ENCODE measurements at places on chromosomes 6 and 20. TPM values are rescaled to one million over a fixed set of nuclear protein-coding genes. Genes with fewer than 3 reads are reported as not detected.
A peak's percentile ranks its signal among the peaks of the same experiment; 100 is the strongest.

DNA sequence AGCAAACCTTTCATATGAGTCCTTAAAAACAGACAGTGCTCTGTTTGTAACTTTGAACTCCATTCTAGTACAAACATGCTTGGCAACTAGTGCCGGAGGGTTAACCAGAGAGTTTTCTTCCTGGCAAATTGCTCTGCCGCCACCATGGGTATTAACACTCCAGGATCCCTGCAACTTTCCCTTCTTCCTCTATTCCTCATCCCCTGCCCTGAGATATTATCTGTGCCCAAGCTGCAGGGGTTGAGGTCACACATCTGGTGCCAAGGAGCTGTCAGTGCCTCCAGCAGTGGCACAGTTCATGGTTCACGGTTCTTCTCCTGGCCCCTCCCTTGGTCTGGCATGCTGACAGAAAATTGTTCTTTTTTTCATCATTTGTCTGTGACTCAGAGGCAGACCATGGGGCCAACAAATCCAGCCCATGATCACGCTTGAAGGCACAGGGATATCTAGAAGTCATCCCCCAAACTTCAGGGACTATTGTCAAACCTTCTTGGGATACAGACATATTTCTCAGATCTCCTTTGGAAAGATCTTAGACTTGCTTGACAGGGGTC, 77.5 kb downstream of the ATXN1 start:
- H3K27me3 ChIP-seq, result no peaks in the 10 kb centered on the region
- H3K36me3 ChIP-seq, result peaks cover 2% of the 10 kb centered on the region
- no peak overlapping the region for H3K4me3 ChIP-seq
- H3K27ac ChIP-seq, result no peak overlapping the region
- H3K4me1 ChIP-seq, result peaks cover 15% of the 10 kb centered on the region
- DNase-seq, result no peak

DNA sequence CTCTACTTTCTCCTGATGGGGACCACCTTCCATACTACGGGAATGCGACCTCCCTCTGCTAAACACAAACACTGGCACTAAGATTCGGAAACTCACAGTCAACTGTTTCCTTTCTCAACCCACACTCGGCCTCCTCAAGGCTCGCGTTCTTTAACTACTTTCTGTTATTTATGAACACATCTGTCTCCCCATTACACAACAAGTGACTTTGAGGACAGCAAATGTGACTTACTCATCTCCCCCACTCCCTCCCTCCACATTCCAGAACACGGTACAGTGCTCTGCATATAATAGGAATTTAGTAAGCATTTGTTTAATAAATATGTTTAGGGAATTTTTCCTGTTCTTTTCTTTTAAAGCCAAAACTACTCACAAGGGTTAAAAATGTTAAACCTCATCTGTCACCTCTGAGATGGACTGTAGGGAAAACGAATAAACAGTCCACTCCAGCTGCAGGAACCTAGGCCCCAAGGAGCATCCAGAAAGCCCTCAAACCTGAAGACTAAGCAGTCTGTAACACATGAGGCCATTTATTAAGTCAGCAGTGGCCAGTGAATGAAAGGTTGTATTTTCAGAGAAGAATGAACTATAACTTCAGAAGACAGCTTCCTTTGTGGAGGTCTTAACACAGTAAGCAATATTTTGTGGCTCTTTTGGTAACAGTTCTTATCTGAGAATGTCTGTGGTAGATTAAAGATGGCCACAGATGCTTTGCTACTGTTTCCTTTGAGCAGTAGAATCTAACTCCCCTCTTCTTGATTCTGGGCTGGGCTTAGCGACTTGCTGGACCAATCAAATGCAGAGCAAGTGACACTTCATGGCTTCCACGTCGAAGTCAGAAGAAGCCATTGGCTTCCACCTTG, 209.6 kb upstream of the DTNBP1 start:
- H3K27ac ChIP-seq, result no peak overlapping the region
- H3K27me3 ChIP-seq, result no peaks in the 10 kb centered on the region
- DNase-seq, result no peak
- H3K36me3 ChIP-seq, result no peaks in the 10 kb centered on the region
- H3K4me1 ChIP-seq, result peaks cover 1% of the 10 kb centered on the region

DNA sequence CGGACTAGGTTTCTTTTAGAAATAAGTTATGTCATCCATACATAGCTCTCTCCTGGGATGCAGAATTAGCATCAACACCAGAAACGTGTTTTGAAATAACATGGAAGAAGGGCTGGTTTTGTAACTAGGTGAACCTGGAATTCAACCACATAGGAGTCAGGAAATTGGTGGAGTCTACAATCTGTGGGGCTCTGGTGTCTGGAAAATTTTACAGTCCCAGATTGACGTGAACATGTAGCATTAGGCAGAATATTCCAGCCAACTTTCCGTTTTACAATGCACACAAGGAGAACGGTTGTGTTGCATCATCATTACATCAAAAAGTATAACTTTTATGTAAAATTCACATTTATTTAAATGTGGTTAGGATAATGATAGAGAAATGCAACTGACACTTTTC, 1.9 kb downstream of the KCNQ5 start:
- H3K27me3 ChIP-seq, result peaks cover 11% of the 10 kb centered on the region
- H3K36me3 ChIP-seq, result no peaks in the 10 kb centered on the region
- no peak overlapping the region for H3K27ac ChIP-seq
- no peak overlapping the region for H3K4me3 ChIP-seq
- no peak for DNase-seq

DNA sequence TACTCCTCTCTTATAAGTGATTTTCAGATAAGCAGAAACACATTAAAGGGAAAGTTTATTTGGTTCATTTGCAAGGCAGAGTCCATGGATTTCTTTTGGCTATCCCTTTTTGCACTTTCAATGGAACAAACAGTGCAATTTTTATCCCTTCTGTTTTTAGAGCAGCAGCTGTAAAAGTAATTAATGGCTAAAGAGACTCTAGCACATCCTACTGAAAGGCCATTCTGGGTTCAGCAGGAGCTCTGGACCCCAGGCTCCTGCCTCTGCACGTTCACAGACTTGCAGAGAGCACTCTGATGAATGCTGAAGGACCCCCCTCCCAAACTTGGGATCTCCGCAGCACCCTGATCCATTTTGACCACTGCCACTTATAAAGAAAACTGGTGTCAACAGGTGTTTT, 40.3 kb upstream of the PDE7B start:
- H3K36me3 ChIP-seq, result no peaks in the 10 kb centered on the region
- peaks cover 2% of the 10 kb centered on the region for H3K4me1 ChIP-seq
- H3K27me3 ChIP-seq, result no peaks in the 10 kb centered on the region
- no peak for DNase-seq
- H3K4me3 ChIP-seq, result no peak overlapping the region
- no peak overlapping the region for H3K27ac ChIP-seq

DNA sequence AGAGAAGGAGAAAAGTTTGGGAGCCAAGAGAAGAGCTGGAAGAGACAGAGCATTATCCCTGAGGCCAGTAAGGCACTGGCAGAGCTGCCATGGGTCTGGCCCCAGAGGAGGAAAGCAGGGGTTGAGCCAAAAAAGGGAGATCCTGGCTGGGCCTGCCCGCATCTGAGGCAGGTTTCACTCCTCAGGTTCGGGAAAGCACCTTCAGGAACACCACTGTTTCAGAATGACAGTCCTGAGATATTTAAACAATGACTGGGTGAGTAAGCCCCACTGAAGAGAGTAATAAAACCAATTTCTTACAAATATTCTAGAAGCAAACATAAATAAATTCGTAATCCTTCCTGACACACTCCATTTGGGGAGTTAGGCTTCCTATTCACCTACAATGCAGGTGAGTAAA, 152.2 kb downstream of the BACH2 start:
- H3K4me3 ChIP-seq, result no peak overlapping the region
- H3K27me3 ChIP-seq, result no peaks in the 10 kb centered on the region
- H3K36me3 ChIP-seq, result no peaks in the 10 kb centered on the region
- no peak for DNase-seq
- no peak overlapping the region for H3K27ac ChIP-seq
- H3K4me1 ChIP-seq, result no peaks in the 10 kb centered on the region

GRCh38 chr6:116307001-116307400, 27.3 kb upstream of the TSPYL1 start:
- no peaks in the 10 kb centered on the region for H3K4me1 ChIP-seq
- H3K4me3 ChIP-seq, result no peak overlapping the region
- no peaks in the 10 kb centered on the region for H3K27me3 ChIP-seq
- no peak for DNase-seq

- no peaks in the 10 kb centered on the region for H3K27me3 ChIP-seq
- H3K4me1 ChIP-seq, result no peaks in the 10 kb centered on the region
- H3K27ac ChIP-seq, result no peak overlapping the region
- peaks cover 13% of the 10 kb centered on the region for H3K36me3 ChIP-seq
- no peak overlapping the region for H3K4me3 ChIP-seq
Measured at GRCh38 chr20:35681960-35682359, 17.2 kb downstream of the NFS1 start.

DNA sequence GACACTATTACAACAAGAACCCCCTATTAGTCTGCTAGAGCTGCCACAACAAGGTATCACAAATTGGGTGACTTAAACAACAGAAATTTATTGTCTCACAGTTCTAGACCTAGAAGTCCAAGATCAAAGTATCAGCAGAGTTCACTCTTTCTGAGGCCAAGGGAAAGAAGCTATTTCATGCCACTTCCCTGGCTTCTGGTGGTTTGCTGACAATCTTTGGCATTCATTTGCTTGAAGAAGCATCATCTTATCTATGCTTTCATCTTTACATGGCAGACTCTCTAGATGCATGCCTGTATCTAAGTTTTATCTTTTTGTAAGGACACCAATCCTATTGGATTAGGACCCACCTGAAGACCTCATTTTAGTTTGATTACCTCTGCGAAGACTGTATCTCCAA, 296.8 kb upstream of the MARCKS start:
- H3K4me3 ChIP-seq, result no peak overlapping the region
- H3K36me3 ChIP-seq, result no peaks in the 10 kb centered on the region
- H3K27me3 ChIP-seq, result no peaks in the 10 kb centered on the region
- H3K27ac ChIP-seq, result no peak overlapping the region
- H3K4me1 ChIP-seq, result peaks cover 3% of the 10 kb centered on the region
- no peak for DNase-seq

- H3K36me3 ChIP-seq, result no peaks in the 10 kb centered on the region
- H3K4me1 ChIP-seq, result no peaks in the 10 kb centered on the region
- no peak overlapping the region for H3K27ac ChIP-seq
- H3K27me3 ChIP-seq, result no peaks in the 10 kb centered on the region
Measured at GRCh38 chr6:15378866-15379265, 133.0 kb downstream of the JARID2 start.

GRCh38 chr20:30502670-30503069, 754.8 kb upstream of the DEFB115 start:
- no peak overlapping the region for H3K27ac ChIP-seq
- H3K4me1 ChIP-seq, result no peaks in the 10 kb centered on the region
- no peaks in the 10 kb centered on the region for H3K36me3 ChIP-seq
- no peaks in the 10 kb centered on the region for H3K27me3 ChIP-seq
- no peak for DNase-seq

DNA sequence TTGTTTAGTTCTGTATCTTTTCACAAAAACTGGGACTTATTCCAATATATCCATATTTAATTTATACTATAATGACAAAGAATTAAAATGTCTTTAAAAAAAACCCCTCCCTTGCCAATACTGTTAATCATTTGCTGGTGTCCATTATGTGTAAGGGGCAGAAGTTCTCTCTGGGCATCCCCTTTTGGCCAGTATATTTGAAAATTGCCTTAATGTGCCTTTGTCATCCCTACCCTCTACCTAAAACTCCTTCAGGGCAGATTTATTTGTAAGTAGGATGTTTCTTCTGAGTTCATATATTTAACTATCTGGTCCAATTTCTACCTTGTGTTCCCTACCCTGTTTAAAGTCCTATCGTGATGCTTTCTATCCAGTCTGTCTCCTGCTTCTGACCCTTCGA, 62.9 kb downstream of the ARHGAP18 start:
- DNase-seq, result no peak
- no peak overlapping the region for H3K4me3 ChIP-seq
- H3K4me1 ChIP-seq, result no peaks in the 10 kb centered on the region
- H3K36me3 ChIP-seq, result no peaks in the 10 kb centered on the region
- H3K27me3 ChIP-seq, result no peaks in the 10 kb centered on the region

GRCh38 chr20:38034108-38034649, 633 bp downstream of the RPRD1B start:
- no peaks in the 10 kb centered on the region for H3K27me3 ChIP-seq
- peak overlapping the region; percentile 85 for H3K27ac ChIP-seq
- no peak for DNase-seq
- H3K36me3 ChIP-seq, result peaks cover 2% of the 10 kb centered on the region

DNA sequence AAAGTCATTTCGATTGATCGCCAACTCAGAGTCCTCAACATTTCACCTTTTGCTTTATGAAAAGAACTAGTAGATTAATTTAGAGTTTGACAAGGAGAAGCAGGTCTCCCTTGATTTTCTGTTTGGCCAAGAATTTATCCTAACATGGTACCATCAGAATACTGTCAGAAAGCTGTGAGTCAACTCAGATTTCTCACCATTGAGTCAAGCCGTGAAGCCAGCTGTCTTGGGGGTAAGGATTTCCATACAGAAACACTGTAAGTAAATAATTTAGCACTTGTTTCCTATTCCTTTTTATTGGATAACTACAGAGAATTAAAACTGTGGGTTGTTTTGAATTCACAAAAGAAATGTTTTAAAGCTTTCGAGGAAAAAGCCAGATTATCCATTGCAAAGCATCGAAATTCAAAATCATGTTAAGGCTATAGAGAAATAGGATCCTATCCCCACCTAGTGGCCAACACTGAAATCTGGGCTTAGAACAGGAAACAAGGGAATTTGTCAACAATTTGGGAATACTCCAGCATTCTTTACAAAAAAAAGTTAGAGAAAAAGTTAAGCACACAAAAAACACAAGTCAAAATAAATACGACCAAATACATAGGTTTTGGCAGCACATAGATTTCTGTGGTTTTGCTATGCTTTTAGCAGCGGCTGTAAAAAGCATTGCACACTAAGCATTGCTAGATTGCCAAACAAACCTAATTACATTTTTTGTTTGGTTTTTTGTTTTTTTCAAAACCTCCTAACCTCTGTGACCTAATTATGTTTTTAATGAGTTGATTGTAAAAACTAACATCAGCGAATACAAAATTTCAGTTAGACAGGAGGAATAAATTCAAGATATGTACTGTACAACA, 44.2 kb downstream of the COL11A2 start:
- no peaks in the 10 kb centered on the region for H3K4me1 ChIP-seq
- no peak overlapping the region for H3K27ac ChIP-seq
- H3K36me3 ChIP-seq, result no peaks in the 10 kb centered on the region
- H3K27me3 ChIP-seq, result no peaks in the 10 kb centered on the region
- no peak overlapping the region for H3K4me3 ChIP-seq

- no peak overlapping the region for H3K27ac ChIP-seq
- DNase-seq, result peak; percentile 85
- H3K4me3 ChIP-seq, result no peak overlapping the region
- H3K4me1 ChIP-seq, result no peaks in the 10 kb centered on the region
- peaks cover 2% of the 10 kb centered on the region for H3K36me3 ChIP-seq
- no peaks in the 10 kb centered on the region for H3K27me3 ChIP-seq
Measured at GRCh38 chr20:37192137-37192854, 12.9 kb upstream of the MROH8 start.

FAM83B gene
- 14.7 TPM for polyA plus RNA-seq

PRRT1 gene
- polyA plus RNA-seq, result 1.4 TPM

SLC35D3 gene
- 0.81 TPM for polyA plus RNA-seq

SIGLEC1 gene
- polyA plus RNA-seq, result 1.1 TPM

LHFPL5 gene
- not detected for polyA plus RNA-seq

TREM1 gene
- polyA plus RNA-seq, result 1.8 TPM

LPIN3 gene
- 130 TPM for polyA plus RNA-seq

RFX6 gene
- polyA plus RNA-seq, result 0.54 TPM
